Activated CD8-positive, alpha-beta memory T cell treated with anti-CD3 and anti-CD28 coated beads, Interleukin-2, amount 10 ng/mL, durations not matched to agents 7 days and 5 days (primary cell): ENCODE measurements at places on chromosomes 3 and 15. TPM values are rescaled to one million over a fixed set of nuclear protein-coding genes. Genes with fewer than 3 reads are reported as not detected.

TMEM158 gene
- 0.35 TPM for total RNA-seq

GRCh38 chr3:10173095-10173925 lies 8.6 kb downstream of the IRAK2 start:
- H3K27me3 ChIP-seq, result no peaks in the 10 kb centered on the region
- no peak overlapping the region for H3K27ac ChIP-seq
- H3K36me3 ChIP-seq, result peaks cover 8% of the 10 kb centered on the region
- no peak overlapping the region for H3K4me3 ChIP-seq
- H3K4me1 ChIP-seq, result peaks cover 10% of the 10 kb centered on the region

DNA sequence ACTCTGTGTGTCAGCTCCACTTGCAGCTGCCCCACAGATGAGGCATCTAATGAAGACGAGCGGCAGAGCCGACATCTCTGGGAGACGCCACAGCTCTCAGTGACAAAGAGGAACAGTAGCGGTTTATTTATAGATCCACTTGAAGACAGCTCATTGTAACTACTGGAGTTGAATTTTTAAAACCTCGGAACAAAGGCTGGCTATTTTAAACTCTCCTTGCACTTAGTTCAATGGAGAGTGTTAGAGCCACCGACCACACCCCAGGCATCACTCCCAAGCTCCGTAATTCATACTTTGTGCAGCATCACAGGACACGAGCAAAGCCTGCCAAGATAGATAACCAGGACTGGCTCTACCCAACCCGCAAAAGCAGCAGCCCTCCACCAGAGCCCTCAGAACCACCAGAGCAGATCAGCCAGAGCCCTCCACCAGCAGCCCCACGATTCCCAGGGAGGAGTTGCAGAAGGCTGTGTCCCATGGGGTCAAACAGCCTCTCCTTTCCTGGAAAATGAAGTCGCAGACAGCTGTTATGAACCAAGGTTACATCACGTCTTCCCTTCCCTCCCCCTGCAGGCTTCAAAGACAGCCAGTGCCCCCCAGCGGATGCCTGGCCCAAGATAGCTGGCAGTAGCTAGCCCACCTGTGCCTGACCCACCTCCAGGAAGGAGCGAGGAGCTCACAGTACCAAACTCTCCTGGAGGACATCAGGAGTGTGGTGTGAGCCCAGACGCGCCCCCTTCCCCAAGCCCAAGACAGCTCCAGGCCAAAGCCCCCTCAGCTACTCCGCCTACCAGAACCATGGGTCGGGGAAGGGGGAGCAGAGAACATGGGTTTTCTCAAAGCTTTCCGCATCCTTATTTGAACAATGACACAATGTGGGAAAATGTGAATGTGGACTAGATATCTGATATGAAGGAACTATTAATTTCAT lies 45.7 kb downstream of the POC1A start:
- no peaks in the 10 kb centered on the region for H3K27me3 ChIP-seq
- DNase-seq, result no peak
- no peak overlapping the region for H3K4me3 ChIP-seq
- peaks cover 5% of the 10 kb centered on the region for H3K36me3 ChIP-seq
- H3K4me1 ChIP-seq, result no peaks in the 10 kb centered on the region

ARL6IP5 gene
- total RNA-seq, result 132 TPM

GRCh38 chr3:45894015-45894414 lies 7.7 kb downstream of the CCR9 start:
- no peak for DNase-seq
- peaks cover 3% of the 10 kb centered on the region for H3K36me3 ChIP-seq
- H3K4me1 ChIP-seq, result peaks cover 43% of the 10 kb centered on the region
- H3K4me3 ChIP-seq, result no peak overlapping the region

DNA sequence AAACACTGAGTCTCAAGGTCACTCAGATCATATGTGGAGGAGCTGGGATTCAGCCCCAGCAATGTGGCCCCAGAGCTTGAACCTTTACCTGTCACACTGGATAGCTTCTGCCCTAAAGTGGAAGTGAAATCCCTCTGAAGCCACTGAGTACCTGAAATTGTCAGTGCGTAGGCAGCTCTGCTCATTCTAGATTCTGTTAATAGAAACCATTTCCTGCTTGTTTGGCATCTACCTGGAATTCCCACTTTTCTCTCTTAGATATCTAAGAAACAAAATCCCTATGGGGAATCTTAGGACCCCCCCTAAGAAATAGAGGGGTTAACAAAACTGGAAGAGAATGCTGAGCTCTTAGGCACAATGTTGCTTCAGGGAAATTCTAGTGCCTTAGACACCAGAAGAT lies 29.8 kb downstream of the FBXL22 start:
- H3K4me1 ChIP-seq, result peaks cover 2% of the 10 kb centered on the region
- H3K4me3 ChIP-seq, result no peak overlapping the region
- DNase-seq, result no peak
- no peaks in the 10 kb centered on the region for H3K27me3 ChIP-seq
- peaks cover 57% of the 10 kb centered on the region for H3K36me3 ChIP-seq
- H3K27ac ChIP-seq, result no peak overlapping the region

DNA sequence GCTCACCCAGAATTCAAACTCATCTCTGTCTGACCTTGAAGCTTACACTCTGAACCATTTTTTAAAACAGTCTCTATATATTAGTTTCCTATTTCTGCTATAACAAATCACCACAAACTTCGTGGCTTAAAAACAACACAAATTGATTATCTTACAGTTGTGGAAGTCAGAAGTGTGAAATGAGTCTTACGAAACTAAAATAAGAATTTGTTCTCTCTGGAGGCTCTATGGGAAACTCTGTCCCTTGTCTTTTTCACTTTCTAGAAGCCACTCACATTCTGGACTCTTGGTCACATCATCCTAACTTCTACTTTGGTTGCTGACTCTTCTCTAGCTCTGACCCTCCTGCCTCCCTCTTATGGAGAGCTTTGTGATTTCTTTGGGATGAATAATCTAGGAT lies 429.3 kb upstream of the THBS1 start:
- no peak overlapping the region for H3K27ac ChIP-seq
- no peaks in the 10 kb centered on the region for H3K4me1 ChIP-seq
- no peak for DNase-seq
- H3K4me3 ChIP-seq, result no peak overlapping the region

CHRFAM7A gene
- 0.73 TPM for total RNA-seq

- no peaks in the 10 kb centered on the region for H3K4me1 ChIP-seq
- no peaks in the 10 kb centered on the region for H3K36me3 ChIP-seq
- no peak overlapping the region for H3K4me3 ChIP-seq
- no peak overlapping the region for H3K27ac ChIP-seq
- H3K27me3 ChIP-seq, result peaks cover 10% of the 10 kb centered on the region
- no peak for DNase-seq
These were observed 103.6 kb downstream of the ALDH1A2 start for GRCh38 chr15:57961919-57962318.

ATP2B2 gene
- total RNA-seq, result not detected

- peaks cover 39% of the 10 kb centered on the region for H3K27me3 ChIP-seq
- H3K4me3 ChIP-seq, result no peak overlapping the region
- no peaks in the 10 kb centered on the region for H3K36me3 ChIP-seq
- no peak for DNase-seq
- no peaks in the 10 kb centered on the region for H3K4me1 ChIP-seq
These were observed 43.5 kb upstream of the GRIP2 start for GRCh38 chr3:14583548-14584091.

DNA sequence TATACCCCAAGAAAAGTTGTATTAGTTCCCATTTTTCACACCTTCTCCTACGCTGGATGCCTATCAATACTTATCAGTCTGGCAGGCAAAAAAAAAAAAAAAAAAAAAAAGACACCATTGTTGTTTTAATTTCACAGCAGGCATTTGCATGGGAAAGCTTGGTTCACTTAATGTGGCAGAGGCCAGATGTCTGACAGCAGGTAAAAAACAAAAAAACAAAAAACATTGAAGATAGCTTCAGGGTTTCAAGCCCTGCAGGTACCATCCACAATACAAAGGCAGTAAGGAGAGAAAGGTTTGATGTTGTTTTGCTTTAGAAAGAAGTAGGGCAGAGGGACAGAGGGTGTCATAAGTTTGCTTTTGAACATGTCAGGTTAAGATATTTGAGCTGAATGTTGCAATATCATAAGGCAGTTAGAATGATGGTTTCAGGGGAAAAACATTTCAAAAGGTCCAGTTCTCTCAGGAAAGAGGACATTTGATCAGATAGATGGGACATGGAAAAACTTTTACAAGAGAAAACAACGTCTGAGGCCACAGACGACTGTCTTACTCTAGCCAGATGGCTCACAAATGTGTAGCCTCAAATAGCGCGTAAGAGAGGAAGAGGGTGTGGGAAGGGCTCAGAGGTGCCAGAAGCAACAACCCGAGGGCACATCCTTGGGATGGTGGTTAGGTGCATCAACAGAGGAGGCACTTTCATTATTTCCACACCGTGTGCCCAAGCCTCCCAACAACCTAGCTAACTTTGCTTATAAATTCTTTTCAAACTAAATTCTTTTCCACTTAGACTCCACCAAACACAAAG lies 25.7 kb downstream of the PCOLCE2 start:
- no peak overlapping the region for H3K4me3 ChIP-seq
- no peak overlapping the region for H3K27ac ChIP-seq
- no peaks in the 10 kb centered on the region for H3K36me3 ChIP-seq
- H3K27me3 ChIP-seq, result peaks cover 47% of the 10 kb centered on the region

DNA sequence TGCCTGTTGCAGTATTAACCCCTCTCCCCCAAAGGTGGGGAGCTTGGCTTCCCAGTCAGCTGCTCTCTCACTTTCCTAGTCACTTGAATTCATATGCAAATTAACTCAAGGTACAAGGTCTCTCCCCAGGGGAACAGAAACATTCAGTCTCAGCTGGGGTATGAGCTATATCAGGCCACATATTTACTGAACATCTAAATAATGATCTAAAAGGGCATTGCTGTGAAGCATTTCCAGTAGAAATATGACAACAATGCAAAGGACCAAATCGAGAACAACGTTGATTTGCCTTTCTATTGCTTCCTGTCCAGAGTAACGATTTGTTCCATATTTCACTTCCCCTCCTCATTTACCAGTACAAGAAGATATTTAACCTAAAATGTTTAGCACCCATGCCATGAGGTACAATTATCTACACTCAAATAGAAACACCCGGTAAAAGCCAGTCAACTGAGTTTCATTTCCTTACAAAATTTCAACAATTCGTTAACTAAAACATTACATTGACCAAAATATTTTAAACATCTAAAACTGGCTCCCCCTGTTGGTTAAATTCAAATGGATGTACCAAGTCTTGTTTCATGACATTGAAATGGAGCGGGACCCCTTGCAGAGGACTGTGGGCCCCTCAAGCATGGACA lies 36.5 kb upstream of the KLHL6 start:
- H3K4me3 ChIP-seq, result peak overlapping the region; percentile 22
- H3K36me3 ChIP-seq, result peaks cover 3% of the 10 kb centered on the region
- no peaks in the 10 kb centered on the region for H3K27me3 ChIP-seq

DNA sequence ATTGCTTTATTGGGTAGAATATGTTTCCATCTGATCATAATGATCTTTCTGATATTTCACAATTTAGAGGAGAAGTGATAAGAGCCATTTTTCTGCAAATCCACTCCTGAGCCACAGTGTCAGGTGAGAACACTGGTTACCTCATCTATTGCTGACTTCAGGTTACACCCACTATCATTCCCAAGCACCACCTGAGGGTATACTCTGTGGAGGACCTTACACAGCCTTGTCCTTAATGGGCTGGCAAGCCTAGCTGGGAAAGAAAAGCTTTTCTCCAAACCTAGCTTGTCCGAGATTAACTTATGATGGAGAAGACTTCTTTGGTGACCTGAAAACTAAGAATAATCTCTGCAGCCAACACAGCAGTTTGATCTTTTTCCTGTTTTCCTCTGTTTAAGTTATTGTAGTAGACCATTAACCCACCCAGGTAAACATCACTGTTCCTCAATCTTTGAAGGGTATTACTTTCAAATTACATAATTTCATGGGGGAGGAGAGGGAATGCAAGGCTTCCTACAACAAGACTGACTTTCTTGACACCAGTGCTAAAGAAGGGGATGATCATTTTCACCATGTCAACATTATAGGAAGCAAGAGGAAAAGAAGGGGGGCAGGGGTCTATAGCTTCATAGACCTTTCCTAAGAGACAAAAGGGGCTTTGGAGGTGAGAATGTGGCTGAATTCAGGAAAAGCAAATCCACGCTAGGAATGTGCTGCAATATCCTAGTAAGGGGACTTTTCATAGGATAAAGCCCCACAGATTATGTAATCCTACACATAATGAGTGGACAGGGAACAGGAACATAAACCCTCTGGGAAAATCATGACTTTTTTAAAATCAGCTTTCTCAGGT lies 1.7 kb downstream of the NCEH1 start:
- H3K4me1 ChIP-seq, result peaks cover 22% of the 10 kb centered on the region
- peaks cover 5% of the 10 kb centered on the region for H3K27me3 ChIP-seq
- H3K36me3 ChIP-seq, result no peaks in the 10 kb centered on the region
- DNase-seq, result no peak

GRCh38 chr3:33795856-33796536 lies 2.4 kb upstream of the PDCD6IP start:
- no peak overlapping the region for H3K4me3 ChIP-seq
- peaks cover 6% of the 10 kb centered on the region for H3K36me3 ChIP-seq
- no peak overlapping the region for H3K27ac ChIP-seq
- DNase-seq, result no peak
- peaks cover 7% of the 10 kb centered on the region for H3K27me3 ChIP-seq

ZKSCAN7 gene
- total RNA-seq, result 2.4 TPM

DNA sequence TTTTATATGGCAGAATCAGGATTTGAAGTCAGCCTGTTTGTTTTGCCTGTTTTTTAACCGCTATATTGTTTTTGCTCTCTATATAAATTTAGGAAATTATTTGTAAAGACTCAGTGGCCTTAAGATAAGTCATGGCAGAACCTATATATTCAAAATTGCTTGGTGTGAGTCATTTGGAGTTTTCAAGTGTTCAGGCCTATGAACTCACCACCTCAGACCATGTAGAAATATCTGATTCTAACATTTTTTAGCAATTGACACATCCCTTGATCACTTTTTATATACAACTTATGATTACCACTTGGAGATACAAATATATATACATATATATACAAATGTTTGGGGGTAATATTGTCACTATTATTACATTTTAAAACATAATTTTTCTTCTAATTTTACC lies 95.7 kb downstream of the VGLL3 start:
- DNase-seq, result no peak
- no peaks in the 10 kb centered on the region for H3K4me1 ChIP-seq
- no peaks in the 10 kb centered on the region for H3K27me3 ChIP-seq
- no peak overlapping the region for H3K27ac ChIP-seq
- no peaks in the 10 kb centered on the region for H3K36me3 ChIP-seq

- no peak overlapping the region for H3K4me3 ChIP-seq
- H3K36me3 ChIP-seq, result no peaks in the 10 kb centered on the region
- no peak overlapping the region for H3K27ac ChIP-seq
- H3K27me3 ChIP-seq, result peaks cover 2% of the 10 kb centered on the region
- peaks cover 35% of the 10 kb centered on the region for H3K4me1 ChIP-seq
These were observed 480.5 kb upstream of the PROK2 start for GRCh38 chr3:72265256-72266015.

DNA sequence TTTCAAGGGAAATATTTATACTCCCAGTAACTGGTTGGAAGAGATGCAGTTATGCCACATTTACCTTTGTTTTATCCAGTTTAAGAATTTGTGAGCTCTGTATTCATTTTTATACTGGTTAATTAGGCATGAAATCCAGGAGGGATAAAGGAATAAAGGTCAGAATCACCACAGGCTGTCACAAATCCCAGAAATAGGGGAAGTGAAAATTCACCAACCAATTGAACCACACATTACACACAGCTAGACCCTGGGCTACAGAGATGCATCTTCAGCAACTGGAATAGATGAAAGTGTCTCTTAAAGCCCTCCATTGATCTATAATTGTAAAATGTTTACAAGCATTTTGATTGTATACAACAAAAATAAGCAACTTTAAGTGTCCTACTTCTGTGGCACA lies 18.5 kb downstream of the SERPINI1 start:
- no peak overlapping the region for H3K27ac ChIP-seq
- H3K36me3 ChIP-seq, result no peaks in the 10 kb centered on the region
- peaks cover 8% of the 10 kb centered on the region for H3K4me1 ChIP-seq
- H3K4me3 ChIP-seq, result no peak overlapping the region
- no peak for DNase-seq
- H3K27me3 ChIP-seq, result no peaks in the 10 kb centered on the region
